ENCODE measurements at places on chromosomes 6 and 20.

DNA sequence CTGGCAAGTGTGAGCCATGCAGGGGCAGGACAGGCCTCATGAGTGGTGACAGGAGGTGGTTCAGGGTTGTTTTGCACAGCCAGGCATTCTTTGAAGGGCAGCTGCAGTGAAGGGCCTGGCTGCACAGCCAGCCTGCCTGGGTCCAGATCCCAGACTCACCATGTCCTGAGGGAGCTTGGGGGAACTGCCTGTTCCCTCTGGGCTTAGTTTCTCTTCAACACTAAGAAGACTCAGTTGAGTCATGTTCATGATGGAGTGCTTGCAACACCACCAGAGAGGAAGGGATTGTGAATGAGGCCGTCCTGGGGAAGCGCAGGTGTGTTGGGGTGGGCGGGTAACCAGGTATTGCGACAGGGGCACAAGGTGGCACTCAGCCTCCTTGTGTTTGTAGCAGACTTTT is 102.4 kb downstream of the CDH26 start:
- DNase-seq, result no peak

GRCh38 chr20:6703656-6704055 is 63.8 kb upstream of the BMP2 start:
- no peak for DNase-seq

- DNase-seq, result no peak
These were observed 115.2 kb upstream of the SCGN start for GRCh38 chr6:25536781-25537180.

GRCh38 chr20:39036011-39036410 is 73.9 kb downstream of the DHX35 start:
- DNase-seq, result no peak

- DNase-seq, result no peak
These were observed 14.4 kb downstream of the ARMC2 start for GRCh38 chr6:108862479-108863191.
